ENCODE measurements at places on chromosomes 13 and 19. TPM values are rescaled to one million over a fixed set of nuclear protein-coding genes. Genes with fewer than 3 reads are reported as not detected.

RFPL4AL1 gene
- total RNA-seq = not detected

ZNF835 gene
- total RNA-seq = 1.8 TPM

LENG9 gene
- total RNA-seq = 1.7 TPM

MIR17HG gene
- total RNA-seq = 12.0 TPM

HSPB6 gene
- 18.4 TPM for total RNA-seq

LSR gene
- total RNA-seq = 10.5 TPM
